ENCODE measurements at places on chromosomes 11 and 22.

DNA sequence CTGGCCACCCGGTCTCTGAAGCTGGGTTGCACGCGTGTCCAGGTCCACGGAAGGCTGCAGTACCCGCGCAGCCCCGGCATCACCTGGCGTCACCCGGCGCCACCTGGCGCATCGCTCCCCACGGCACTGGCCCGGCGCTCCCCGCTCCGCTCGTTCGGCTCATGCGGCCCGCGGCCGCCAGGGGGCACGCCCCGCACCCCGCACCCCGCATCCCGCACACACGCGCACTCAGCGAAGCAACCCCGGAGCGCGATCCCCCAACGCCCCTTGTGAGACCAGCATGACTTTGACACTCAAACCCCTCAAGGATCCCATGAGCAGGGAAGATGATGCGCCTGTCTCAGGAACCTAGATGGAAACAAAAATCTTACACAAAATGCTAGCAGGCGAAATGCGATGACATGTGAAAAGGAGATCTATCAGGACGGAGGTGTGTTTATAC, 11.9 kb downstream of the B3GNT6 start:
- no peak for DNase-seq

GRCh38 chr11:10401256-10401655, 53.8 kb upstream of the AMPD3 start:
- no peak for DNase-seq

GRCh38 chr11:27233654-27234042, 129.4 kb downstream of the CCDC34 start:
- no peak for DNase-seq

DNA sequence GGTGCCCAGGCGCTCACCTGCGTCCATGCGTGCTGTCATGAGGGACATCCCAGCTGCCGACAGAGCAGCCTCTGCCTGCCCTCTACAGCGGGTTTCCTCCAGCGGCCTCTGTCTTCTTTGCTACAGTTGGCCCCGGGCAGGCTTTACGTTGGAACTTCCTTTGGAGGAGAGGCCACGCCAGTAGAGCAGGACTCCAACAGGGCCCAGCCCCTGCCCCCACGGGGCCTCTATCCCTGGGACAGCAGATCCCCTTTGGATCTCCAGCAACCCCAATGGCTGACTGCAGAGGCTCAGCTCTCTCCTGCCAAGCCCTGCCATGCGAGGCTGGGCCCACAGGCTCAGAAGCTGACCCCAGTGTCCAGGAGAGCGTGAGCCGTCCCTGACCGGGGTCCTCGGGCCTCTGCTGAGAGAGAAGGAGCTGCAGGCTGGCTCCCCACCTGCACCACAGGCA, 12.1 kb downstream of the TRPM5 start:
- no peak for DNase-seq

GRCh38 chr11:57422669-57423068, 4.3 kb downstream of the SLC43A3 start:
- no peak for DNase-seq

- DNase-seq, result no peak
Observed at GRCh38 chr11:10526974-10527918, 13.7 kb downstream of the RNF141 start.

DNA sequence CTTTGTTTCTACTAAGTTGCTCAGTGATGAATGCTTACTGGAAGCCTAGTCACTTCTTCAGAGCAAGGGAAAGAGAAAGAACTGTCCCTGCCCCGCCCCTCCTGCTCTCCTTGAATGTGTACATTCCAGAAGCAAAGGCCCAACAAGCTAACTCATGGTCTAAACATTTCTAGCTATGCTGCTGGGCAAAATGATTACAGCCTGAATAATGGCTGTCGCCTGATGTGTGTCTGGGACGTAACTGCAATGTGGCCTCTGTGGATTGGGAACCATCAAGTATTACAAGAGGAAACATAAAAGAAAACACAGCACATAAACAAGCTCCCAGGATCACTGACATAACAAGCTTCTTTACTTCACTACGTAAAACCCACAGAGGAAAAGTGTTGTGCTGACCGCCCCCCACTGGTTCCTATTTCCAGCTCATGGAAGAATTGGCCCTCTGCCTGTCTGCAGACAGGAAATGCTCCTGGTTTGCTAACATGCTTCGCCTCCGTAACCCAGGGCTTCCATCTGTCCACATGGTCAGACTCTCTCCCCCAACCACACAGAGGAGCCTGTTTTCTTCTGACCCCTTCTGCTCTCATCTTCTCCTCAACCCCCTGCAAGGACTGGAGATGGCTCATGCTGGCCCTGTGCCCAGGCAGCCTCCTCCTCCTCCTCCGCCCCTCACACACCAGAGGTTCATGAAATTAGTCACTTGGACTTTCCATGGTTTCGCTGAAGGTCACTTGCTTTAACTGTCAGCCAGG, 187.2 kb downstream of the MAML2 start:
- DNase-seq, result peak; percentile 27

- DNase-seq, result no peak
Observed at GRCh38 chr11:69942333-69942820, 123.2 kb upstream of the FGF3 start.

DNA sequence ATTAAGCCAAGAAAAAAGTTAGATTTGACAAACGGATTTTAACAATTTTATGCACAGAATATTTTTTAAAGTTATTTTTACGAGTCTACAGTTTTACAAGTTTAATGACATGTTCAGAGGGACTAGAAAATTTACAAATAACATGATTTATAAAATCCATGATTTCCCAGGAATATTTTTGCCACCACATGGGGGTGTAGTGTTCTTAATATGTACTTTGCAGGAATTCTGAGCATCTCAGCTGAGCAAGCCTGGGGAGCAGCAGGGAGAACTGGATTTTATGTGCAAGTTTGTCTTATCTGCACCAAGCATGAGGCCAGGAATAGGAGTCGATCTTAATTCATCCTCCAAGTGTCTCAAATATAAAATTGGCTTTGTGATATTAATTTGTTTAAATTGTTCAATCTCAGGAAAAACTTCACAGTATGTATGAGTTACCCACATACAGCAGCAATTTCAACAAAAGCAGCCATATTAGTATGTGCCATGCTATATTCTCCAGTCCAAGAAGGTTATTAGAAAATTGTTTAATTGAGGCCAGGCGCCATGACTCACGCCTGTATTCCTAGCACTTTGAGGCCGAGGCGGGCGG, 826.3 kb downstream of the DLG2 start:
- DNase-seq, result no peak

GRCh38 chr11:313787-314553, at the start of gene IFITM1:
Gene IFITM1, plus strand, starts transcription at chr11:314040. Its CDS starts 131 bp downstream, at chr11:314171.
- DNase-seq, result no peak

DNA sequence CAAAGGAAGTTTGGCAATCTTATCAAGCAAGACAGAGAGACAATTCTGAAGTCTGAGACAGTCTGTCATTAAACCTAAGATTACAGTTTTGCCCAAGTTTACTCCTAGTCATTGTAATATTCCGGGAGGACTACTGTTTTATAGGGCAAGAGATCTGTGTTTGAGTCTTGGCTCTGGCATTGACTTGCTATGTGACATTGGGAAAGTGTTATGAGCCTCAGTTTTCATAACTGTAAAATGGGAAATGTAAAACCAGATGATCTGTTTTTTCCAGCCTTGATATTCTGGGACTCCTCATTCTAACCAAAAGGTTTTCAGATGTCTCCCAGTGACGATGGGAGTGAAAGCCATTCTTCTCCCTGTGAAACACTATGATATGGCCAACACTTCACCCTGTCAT, 24.3 kb upstream of the SLCO2B1 start:
- DNase-seq, result no peak

- no peak for DNase-seq
Observed at GRCh38 chr22:43270314-43270908, 72.8 kb downstream of the SCUBE1 start.

DNA sequence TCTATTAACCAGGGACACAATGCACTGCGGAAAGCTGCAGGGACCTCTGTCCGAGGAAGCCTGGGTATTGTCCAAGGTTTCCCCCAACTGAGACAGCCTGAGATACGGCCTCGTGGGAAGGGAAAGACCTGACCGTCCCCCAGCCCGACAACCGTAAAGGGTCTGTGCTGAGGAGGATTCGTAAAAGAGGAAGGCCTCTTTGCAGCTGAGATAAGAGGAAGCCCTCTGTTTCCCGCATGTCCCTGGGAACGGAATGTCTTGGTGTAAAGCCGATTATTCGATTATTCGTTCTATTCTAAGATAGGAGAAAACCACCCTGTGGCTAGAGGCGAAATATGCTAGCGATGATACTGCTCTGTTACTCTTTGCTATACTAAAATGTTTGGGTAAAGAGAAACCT, 5.2 kb downstream of the BET1L start:
- no peak for DNase-seq

- DNase-seq, result no peak
Observed at GRCh38 chr22:43847376-43848289, 14.7 kb downstream of the SULT4A1 start.

DNA sequence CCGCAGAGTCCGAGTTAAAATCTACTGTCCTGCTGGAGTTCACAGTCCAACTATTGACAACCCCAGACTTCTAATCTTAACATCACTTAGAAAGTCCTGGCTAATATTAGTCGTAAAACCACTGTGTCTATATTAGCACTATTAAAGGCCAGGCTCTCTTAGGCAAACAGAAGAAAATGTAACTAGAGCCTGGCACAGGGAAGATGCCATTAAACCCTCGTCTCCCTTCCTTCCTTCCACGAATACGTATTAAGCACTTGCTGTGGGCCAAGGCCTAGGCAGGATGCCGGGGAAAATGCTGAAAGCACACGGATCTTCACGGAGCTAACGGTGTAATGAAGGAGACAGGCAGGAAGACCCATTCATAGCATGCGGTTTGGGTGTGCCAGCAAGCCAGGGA, 81.5 kb upstream of the LMO1 start:
- no peak for DNase-seq

- no peak for DNase-seq
Observed at GRCh38 chr11:93256623-93257022, 58.8 kb upstream of the SLC36A4 start.

GRCh38 chr11:61949169-61950034, 749 bp upstream of the BEST1 start:
- no peak for DNase-seq

DNA sequence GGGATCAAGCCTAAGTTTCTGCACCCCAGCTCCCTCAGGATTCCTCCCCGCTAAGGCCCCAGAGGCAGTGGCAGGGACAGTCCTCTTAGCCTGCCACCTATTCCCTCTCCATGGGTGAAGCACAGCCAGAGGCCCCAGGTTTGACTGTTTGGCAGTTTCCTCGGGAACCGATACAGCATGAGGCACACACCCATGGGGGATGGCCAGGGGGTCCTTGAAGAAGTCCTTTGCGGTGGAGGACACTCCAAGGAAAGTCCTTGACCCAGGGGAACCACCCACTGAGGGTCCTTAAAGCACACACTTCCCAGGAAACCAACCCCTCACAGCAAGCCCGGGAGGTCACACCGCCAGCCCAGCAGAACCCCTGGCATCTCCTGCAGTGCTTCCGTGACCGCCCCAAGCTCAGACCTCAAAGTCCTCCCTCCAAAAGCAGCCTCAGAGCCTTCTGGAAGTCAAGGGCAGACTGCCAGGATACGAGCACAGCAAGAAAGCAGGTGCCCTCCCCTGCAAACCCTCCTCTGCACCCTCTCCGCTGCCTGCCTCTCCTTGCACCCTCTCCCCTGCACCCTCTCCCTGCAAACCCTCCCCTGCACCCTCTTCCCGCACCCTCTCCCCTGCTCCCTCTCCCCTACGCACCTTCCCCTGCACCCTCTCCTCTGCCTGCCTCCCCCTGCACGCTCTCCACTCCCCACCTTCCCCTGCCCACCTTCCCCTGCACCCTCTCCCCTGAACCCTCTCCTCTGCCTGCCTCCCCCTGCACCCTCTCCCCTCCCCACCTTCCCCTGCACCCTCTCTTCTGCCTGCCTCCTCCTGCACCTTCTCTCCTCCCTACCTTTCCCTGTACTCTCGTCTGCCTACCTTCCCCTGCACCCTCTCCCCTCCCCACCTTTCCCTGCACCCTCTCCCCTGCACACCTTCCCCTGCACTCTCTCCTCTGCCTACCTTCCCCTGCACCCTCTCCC, 1.4 kb downstream of the SIGIRR start:
- DNase-seq, result no peak

GRCh38 chr22:47298017-47298785, 535.8 kb downstream of the TBC1D22A start:
- DNase-seq, result no peak

DNA sequence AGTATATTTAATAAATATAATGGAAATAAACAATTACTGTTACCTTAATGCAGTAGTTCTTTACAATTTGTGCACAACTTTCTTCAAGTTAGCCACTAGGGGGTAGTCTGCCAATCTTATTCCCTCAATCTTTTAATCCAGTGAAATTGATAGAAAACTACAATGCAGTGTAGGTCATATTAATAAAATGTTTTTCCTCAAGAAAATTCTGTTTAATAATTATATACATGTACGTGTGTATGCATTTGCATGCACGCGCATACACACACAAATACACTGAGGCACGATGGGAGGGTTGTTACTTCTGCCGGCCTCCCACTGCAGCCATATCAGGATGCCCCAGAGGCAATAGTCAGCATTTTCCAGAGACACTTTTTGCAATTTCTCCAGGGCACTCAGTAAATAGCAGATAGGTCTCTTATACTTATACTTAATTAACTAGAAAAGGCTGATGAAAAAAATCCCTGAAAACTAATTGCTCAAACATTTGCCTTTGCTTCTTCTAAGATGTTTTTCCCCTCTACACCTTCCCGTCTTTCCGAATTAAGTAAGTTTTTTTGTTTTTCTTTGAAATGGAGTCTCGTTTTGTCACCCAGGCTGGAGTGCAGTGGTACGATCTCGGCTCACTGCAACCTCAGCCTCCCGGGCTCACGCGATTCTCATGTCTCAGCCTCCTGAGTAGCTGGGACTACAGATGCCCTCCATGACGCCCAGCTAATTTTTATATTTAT, 3.1 kb downstream of the GAB2 start:
- no peak for DNase-seq

DNA sequence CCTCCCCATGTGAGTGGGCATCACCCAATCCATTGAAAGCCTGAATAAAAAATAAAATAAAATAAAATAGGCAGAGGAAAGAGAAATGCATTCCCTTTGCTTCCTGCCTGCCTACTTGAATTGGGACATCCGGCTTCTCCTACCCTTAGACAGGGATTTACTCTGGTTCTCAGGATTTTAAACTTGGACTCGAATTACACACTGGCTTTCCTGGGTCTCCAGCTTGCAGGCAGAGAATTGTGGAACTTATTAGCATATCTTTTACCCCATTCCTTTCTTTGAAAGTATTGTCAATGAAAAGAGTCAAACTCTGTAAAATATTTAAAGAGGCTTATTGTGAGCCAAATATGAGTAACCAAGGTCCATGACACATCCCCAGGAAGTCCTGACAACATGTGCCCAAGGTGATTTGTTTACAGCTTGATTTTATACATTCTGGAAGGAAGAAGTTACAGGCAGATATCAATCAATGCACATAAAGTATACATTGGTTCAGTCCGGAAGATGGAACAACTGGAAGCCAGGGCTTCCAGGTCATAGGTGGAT, 78.4 kb upstream of the CCDC90B start:
- no peak for DNase-seq

GRCh38 chr11:62359475-62359874, 22.2 kb downstream of the ASRGL1 start:
- no peak for DNase-seq

DNA sequence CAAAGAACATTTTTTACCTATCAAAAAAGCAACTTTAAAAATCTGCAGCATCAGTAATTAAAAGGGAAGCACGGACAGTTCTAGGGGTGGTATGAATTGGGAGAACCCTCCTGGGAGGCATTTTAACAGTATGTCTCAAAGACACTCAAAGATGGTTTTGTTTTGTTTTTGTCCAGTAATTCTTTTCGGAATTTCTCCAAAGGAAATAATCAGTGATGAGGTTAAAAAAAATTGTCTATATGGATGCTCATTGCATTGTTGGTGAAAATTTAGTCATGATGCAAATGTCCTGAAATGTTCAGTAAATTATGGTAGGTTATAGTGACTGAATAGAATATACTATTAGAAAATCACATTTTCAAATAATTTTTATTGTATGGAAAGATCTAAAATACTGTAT, 115.1 kb downstream of the ATXN10 start:
- DNase-seq, result no peak
